ENCODE measurements at places on chromosomes 6 and 20. TPM values are rescaled to one million over a fixed set of nuclear protein-coding genes. Genes with fewer than 3 reads are reported as not detected.

DNA sequence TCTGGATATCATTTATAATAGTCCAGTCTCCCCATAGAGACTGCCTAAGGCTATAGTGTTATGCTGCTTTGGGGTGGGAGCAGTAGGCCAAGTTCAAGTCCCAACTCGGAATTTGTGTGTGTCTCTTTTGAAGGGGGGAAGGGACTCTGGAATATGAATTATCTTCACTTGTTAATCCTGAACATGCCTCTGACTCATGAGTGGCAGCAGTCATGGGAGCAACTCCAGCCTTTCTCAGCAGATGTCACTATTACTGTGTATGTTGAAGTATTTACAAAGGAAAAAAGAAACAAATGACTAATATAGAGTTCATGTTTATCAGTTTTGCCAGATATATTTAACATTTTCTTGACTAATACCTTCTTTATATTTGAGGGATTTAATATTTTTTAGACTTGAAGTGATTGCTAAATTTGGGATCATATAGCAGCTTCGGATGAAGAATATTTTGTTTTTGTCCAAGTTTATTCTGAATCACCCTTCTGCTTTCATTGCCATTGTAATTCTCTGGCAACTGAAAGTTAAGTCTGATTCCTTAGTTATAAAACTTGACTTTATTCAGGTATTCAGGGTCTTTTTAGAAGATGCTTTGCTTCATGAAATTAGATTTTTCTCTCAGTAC lies 23.4 kb downstream of the FAM217A start:
- H3K4me3 ChIP-seq, result no peak overlapping the region
- H3K27ac ChIP-seq, result no peak overlapping the region
- no peaks in the 10 kb centered on the region for H3K4me1 ChIP-seq
- no peaks in the 10 kb centered on the region for H3K27me3 ChIP-seq

Gene SRC
- polyA plus RNA-seq, result 3.3 TPM

GRCh38 chr6:43338243-43338642 lies 29.6 kb upstream of the CRIP3 start:
- no peaks in the 10 kb centered on the region for H3K4me1 ChIP-seq
- DNase-seq, result no peak
- H3K4me3 ChIP-seq, result no peak overlapping the region

DNA sequence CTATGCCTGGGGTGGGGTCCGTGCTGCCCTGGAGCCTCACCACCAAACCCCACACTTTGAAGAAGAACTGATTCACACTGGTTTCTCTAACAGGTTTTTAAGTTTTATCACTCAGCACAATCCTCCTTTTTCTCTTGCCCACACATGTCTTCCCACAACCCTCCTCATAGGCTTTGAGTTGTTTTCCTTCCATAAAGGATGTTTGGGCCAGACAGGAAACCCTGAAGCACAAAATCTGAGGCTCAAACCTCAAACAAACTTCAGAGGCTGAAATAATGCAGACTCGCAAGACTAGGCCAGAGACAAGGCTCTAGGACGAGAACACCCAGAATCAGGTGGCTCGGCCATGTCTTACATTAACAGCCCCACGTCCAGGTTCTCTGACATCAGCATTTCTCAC lies 35.3 kb downstream of the EZR start:
- no peak overlapping the region for H3K27ac ChIP-seq
- H3K36me3 ChIP-seq, result peaks cover 49% of the 10 kb centered on the region
- H3K27me3 ChIP-seq, result no peaks in the 10 kb centered on the region
- no peak for DNase-seq
- no peaks in the 10 kb centered on the region for H3K4me1 ChIP-seq

DNA sequence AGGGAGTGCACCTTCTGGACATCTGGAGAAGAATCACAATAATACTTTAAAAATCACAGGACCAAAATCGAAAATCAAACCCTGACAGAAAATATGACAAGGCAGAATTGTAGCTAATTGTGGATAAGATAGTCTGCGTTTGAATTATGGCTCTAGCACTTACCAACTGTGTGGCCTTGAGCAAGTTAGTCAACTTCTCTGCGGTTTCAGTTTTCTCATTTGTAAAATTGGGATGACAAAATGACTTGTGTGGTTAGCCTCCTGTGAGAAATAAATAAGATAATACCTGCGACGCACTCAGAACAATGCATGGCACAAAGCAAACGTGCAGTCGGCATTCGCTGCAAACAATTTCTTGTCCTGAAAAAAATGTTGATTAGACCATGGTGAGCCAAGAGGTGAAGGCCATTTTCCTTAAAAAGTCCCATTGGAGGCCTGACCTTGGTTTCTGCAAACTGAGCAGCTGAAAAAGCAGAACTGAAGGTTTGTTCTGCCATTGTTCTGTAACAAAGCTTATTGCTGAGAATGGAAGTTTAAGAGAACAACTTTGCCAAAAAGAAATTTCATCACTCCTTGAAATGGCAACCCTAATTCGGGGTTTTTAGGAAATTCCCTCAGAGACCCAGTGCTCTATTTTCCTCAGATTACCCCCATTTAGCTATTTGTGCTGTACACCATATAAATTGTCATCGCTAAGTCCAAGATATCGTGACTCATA lies 266.3 kb downstream of the ERMARD start:
- no peak overlapping the region for H3K27ac ChIP-seq
- no peak for DNase-seq
- H3K4me3 ChIP-seq, result no peak overlapping the region

DNA sequence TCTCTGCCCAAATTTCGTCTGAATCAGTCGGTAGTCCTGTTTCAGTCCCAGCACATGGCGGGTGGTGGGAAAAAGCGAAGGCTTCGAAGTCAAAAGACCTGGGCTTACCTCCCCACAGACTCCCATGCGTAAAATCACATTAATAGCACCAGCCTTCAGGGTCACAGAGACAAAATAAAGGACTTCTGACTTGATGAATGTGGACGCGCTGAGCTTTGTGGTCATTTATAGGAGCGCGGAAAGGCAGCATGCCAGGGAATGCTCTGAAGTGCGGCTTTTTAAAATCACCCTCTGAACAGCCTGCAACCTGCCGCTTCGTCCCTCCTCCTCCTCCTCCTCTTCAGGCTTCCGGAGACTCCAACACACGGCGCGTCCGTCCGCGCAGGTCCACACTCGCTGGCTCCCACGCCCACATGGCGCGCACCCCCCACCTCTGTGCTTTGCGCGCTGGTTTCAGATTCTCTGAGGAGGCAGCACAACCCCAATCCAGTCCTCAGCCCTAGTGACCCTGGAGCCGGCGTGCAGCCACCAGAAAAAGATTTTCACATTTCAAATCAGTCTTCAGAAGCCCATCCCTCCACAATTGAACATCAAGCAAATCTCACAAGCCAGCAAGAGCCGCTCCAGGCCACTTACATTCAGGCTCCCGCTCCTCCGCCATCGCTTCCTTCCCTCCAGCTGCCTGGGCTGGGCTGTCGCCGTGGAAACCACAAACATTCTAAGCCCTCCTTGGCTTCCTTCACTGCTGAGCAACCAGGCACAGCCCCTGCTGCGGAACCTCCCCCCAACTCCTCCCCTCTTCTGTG lies at the start of gene C6orf118:
Gene C6orf118, minus strand, starts transcription at position 680 of the 806 bp plus-strand sequence. Its CDS starts 19 bp downstream, at position 661.
- DNase-seq, result no peak
- no peaks in the 10 kb centered on the region for H3K4me1 ChIP-seq
- H3K4me3 ChIP-seq, result peak within 1 kb of the TSS; percentile 30
- no peaks in the 10 kb centered on the region for H3K36me3 ChIP-seq

DNA sequence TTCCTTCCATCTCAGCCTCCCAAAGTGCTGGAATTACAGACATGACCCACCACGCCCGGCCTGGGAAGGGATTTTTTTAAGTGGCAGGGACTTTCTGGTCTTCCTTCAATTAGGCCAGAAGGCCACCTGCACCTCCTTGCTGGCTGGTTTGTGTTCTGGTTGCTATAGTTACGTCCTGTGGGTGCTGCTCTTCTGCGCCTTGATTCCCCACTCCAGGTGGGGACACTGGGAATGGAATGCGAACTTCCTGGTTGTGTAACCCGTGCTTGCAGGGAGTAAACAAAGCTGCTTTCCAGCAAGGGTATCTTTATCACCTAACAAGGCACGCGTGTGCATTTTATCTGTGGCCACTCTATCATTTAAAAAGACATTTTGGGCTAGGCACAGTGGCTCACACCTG lies 117.7 kb downstream of the PLEKHG1 start:
- no peak overlapping the region for H3K4me3 ChIP-seq
- no peak for DNase-seq
- H3K27ac ChIP-seq, result no peak overlapping the region

Gene HSPA12B
- 0.76 TPM for polyA plus RNA-seq
